ENCODE measurements at places on chromosomes 3 and 15.

DNA sequence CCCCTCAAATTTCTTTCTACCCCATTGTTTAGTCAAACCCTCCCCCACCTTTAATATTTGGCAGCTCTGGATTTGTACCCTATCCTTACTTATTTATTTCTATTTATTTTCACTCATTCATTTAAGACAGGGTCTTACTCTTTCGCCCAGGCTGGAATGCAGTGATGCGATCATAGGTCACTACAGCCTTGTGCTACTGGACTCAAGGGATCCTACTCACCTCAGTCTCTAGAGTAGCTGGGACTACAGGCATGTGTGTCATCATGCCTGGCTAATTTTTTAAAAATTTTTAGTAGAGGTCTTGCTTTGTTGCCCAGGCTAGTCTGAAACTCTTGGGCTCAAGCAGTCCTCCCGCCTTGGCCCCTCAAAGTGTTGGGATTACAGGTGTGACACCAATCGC, 35.4 kb downstream of the ARIH1 start:
- H3K4me3 ChIP-seq: no peak overlapping the region
- no peaks in the 10 kb centered on the region for H3K36me3 ChIP-seq
- H3K27ac ChIP-seq: no peak overlapping the region
- no peaks in the 10 kb centered on the region for H3K27me3 ChIP-seq
- peaks cover 31% of the 10 kb centered on the region for H3K4me1 ChIP-seq

DNA sequence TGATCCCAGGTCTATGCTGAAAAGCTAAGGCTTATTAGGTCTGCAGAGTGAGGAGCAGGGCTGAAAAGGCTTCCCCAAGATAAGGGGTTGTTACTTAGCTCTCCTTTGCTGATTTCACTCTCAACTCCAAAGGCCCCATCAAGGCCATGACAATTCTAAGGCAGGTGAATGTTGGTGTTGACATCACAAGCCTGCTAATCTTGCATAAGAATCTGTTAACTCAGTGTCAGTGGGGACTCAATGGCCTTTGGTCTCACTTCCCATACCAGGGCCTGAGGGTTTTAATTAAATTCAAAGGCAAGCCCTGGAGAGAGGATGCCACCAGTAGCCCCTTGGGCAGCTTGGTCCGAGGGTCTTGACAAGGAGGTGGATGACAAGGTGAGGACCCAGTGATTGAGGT, 9.4 kb upstream of the ALAS1 start:
- H3K36me3 ChIP-seq: no peaks in the 10 kb centered on the region
- no peak for DNase-seq
- H3K27ac ChIP-seq: no peak overlapping the region
- no peaks in the 10 kb centered on the region for H3K27me3 ChIP-seq
- peaks cover 19% of the 10 kb centered on the region for H3K4me1 ChIP-seq

DNA sequence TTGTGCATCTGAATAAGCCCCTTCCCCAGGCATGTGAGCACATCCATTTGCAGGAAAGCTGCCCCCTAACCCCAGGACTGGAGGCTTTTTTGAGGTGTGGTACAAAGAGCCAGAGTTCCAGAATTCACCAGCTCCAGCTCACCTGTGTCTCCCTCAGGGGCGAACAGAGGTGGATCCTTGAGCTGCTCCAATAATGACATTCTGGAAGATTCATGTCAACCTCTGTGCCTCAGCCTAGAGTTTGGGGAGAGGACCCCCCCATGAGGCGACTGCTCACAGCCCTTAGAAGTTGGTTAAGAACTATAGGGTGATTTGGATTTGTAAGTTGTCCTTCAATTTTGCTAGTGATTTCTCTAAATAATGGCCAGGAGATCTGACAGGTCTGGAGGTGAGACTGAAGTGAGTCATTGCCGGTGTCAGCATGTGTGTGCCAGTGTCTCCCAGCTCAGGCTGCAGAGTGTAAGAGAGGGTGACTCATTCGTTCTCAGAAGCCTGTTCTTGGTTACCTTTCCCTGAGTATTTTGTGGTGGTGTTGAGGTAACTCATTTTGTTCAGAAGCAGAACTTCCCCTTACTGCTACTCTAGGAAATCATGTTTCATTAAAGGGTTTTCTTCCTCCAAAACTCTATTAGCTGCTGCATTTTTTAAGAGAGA, 136.9 kb upstream of the TOPAZ1 start:
- H3K36me3 ChIP-seq: no peaks in the 10 kb centered on the region
- no peak overlapping the region for H3K27ac ChIP-seq
- H3K27me3 ChIP-seq: no peaks in the 10 kb centered on the region
- H3K4me3 ChIP-seq: no peak overlapping the region
- no peak for DNase-seq
- H3K4me1 ChIP-seq: no peaks in the 10 kb centered on the region

- H3K4me1 ChIP-seq: no peaks in the 10 kb centered on the region
- no peaks in the 10 kb centered on the region for H3K36me3 ChIP-seq
- no peak for DNase-seq
- no peak overlapping the region for H3K27ac ChIP-seq
- H3K27me3 ChIP-seq: no peaks in the 10 kb centered on the region
Measured at GRCh38 chr3:143220741-143221140, 101.2 kb downstream of the CHST2 start.

GRCh38 chr3:126085276-126085675, 1.4 kb upstream of the SLC41A3 start:
- H3K4me3 ChIP-seq: no peak overlapping the region
- no peaks in the 10 kb centered on the region for H3K36me3 ChIP-seq
- H3K27me3 ChIP-seq: no peaks in the 10 kb centered on the region
- H3K4me1 ChIP-seq: peaks cover 23% of the 10 kb centered on the region
- H3K27ac ChIP-seq: no peak overlapping the region

Data from vagina (tissue), 2 donors.